ENCODE measurements at places on chromosomes 3 and 15.

DNA sequence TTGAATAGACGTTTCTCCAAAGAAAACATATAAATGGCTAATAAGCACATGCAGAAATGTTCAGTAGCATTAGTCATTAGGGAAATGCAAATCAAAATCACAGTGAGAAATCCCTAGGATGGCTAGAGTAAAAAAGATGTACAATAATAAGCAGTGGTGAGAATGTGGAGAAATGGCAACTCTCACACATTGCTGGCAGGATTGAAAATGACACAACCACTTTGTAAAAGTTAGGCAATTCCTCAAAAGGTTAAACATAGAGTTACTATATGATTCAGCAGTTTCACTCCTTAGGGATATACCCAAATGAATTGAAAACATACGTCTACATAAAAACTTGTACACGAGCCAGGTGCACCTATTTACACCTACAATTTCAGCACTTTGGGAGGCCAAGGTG, 108.7 kb downstream of the ITPR1 start:
- DNase-seq: no peak

- no peak for DNase-seq
Measured at GRCh38 chr3:197511853-197512635, 43.7 kb downstream of the BDH1 start.

GRCh38 chr3:160343132-160343531, 55.9 kb downstream of the IFT80 start:
- no peak for DNase-seq

GRCh38 chr15:31372635-31373091, 46.0 kb downstream of the KLF13 start:
- DNase-seq: no peak

GRCh38 chr15:80587007-80587406, 108.1 kb upstream of the ABHD17C start:
- no peak for DNase-seq
